ENCODE measurements at places on chromosomes 3 and 15.

DNA sequence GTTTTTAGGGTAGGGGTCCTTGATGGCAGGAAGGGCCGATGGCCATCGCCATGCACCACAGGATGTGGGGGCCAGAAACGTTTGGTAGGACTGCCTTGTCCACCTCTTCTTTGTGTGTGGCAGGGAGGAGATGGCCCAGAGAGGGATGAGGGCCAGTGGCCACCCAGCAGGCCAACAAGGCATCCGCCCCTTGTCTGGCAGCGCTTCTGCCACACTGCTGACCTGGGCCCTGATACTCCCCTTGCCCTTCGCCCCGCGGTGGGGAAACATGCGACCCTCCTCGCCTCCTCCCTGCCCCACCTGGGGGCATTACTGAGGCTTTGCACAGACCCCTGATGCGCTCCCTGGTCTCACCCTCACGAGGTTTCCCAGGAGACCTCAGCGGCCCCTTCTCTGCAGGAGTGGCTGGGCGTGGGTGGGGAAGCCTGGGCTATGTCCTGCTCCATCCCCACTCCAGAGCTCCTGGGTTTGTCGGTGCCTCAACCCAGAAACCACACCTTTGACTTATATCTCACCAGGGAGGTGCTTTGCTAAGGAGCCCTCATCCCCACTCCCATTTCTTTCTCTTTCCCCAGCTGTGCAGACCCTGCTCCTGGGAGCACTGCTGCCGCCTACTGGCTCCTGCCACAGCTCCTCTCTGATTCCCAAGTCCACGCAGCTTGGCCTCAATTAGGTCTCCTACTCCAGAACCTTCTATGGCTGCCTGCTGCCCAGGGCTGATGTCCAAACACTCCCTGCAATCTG is 38.7 kb downstream of the FEM1B start:
- no peak for DNase-seq

DNA sequence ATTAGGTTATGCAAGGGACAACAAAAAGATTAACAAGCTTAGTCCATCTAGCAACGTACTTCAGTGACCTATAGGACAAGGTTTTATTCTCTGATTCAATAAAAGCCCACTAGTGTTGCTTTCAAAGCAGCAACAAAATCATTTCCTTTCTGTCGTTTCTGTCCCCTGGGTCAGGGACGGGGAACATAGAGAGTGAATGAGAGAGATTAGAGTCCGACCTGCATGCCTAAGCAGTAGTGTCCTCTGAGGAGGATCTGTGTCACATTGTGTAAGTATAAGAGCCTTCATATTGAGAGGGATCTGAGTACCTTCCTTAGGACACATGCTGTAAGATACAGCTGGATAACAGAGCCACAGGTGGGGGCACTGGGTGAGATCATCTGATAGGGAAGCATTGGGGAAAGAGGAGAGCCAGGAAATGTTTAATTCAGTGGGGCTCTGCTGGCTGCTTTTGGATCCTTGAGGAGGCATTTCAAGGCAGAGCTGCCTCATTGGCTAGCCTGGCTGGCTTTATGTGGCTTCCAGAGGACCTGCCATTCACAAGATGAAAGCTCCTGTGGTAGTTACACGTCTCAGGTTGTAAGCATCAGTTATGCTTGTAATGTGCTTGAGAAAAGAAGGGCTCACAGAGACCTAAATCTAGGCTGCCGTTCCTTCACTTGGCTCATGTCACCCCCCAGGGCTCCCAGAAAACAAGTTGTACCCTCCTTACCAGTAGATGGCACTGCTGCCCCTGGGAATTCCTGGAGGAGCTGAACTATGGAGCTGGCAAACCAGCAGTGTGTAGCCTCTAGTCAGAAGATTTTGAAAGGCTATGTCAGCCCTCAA is 2.7 kb downstream of the TMEM108 start:
- peak; percentile 70 for DNase-seq

- no peak for DNase-seq
These were observed 127.7 kb downstream of the LRRK1 start for GRCh38 chr15:101046826-101047225.

DNA sequence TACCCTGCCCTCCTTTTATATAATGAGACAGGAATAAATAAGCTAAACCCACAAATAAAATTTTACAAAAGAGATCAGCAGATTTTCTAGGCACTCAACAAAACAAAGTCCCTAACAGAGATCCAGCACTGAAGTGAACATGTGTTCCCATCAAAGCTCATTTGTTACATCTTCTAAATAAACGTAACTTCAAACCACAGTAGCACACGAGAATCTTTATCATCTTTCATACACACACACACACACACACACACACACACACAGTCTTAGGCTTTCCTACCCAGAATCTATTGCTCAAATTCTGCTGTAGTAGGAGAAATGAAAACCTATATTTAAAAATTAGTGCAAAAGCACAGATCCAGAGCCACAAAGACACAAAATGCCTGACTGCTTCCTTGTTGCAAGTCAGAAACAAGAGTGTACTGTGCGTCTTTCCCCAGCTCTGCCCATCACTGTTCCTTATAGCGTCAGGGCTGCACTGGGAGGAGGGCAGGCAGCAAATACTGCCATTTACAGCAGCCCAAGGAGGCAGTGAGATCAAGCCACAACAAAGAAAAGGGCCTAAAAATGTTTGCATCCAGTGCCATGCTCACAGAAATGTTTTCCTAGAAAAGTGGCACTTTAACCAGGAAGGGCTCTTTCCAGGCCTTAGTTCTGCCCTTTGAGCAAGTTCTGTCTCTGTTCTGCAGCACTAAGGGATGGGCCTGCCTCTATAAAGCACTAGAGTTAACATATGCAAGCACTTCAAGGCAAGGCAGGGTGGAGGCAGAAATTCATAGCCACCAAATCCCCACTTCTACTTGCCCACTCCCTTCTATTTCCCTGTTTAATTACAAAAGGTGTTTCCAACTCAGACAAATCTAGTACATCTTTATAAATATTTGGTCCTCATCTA is 6.0 kb downstream of the IP6K1 start:
- DNase-seq, result no peak

- DNase-seq, result no peak
These were observed 1.1 kb downstream of the HDGFL3 start for GRCh38 chr15:83206526-83207008.

GRCh38 chr3:48187301-48187578 is 977 bp downstream of the CDC25A start:
- no peak for DNase-seq

- DNase-seq, result no peak
These were observed 25.9 kb upstream of the MTMR10 start for GRCh38 chr15:31017311-31017710.

GRCh38 chr3:177336873-177337450 is 139.7 kb upstream of the TBL1XR1 start:
- DNase-seq, result no peak

DNA sequence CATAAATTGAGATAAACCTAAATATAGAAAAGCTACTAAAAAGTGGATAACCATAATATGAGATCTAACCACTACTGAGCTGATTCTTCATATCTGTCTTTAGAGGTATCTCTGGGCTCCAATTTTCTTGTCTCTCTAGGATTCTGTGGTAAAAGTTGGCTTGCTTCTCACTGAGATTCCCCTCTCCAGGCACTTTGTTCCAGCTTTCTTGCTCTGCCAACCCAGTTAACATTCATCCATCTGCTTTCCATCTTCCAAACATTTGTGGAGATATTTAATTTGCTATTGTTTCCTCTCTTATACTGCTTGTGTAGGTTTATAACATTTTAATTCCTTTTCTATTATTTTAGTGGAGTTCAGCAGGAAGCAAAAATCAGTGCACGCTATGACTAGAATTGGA is 97.6 kb upstream of the LMCD1 start:
- no peak for DNase-seq

DNA sequence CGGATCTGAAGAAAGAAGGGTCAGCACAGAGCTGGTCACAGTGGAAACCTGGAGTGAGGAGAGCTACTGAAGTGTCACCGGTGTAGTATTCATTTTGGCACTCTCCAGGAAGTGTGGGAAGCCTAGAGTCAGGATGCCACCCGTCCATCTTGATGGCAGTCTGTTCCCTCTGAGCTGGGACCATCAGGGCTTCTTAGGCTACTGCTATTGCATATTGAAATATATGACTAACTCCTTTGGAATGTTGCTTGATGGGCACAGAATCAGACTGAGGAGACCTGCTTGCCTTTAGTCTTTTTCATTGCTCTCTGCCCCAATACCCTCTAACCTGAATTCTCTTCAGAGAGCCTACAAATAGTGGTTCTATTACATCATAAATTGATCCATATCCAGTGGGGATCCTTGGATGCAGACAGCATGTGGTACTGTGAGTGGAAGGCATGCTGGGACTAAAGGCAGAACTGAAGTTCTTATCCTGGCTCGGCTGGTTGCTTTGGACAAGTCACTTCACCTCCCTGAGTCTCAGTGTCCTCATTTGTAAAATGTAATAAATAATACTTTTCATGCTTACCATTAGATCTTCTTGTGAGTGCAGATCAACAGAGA is 143.5 kb downstream of the PDE8A start:
- no peak for DNase-seq

GRCh38 chr3:78742491-78742890 is 1025.3 kb downstream of the ROBO1 start:
- DNase-seq, result no peak

DNA sequence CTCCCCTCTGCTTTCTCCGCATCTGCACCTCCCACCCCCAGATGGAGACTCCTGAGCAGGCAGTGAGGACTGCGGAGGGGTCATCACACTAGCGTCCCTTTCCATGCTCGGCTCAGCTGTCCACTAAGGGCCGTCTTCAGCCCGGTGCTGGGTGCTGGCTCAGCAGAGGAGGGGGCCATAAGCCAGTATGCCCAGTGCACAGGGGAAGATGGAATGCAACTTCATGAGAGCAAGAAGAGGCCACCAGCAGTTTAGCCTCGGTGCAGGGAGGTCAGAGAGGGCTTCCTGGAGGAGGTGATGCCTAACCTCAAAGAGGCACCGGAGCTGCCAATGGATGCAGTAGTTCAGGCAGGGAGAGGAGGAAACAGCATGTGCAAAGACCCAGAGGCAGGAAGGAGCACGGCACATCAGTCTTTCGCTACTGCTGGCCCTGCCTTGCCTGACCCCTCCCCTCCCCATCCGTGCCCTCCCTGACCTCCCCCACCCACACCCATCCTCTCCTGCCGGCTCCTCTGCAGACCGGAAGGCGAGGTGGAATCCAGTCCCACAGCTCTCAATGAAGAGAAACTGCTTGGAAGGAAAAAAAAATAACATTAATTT is 15.2 kb upstream of the PLXND1 start:
- no peak for DNase-seq
